KG1 (cell line): ENCODE measurements at places on chromosomes 12 and 14.

- DNase-seq: no peak
Observed at GRCh38 chr12:1773937-1774655, 46.3 kb upstream of the LRTM2 start.

DNA sequence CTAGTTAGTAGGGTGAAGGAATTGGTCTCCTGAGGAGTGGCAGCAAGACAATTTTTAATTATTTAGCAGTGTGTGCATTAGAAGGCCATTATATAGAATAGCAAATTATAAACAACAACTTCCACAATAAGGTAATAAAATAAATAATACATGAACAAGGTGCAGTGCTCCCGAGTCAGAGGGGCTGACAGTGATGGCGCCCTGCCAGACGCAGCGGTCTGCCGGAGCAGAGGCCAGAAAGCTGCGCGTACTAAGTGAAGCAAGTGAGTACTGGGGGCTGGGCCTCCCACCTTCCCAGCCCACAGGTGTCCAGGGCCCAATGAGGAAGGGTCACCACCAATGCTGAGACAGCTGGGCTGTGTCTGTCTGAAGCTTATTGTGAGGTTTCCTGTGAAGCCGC is 72.0 kb upstream of the VRK1 start:
- no peak for DNase-seq

- DNase-seq: no peak
Observed at GRCh38 chr12:97260786-97261185, 201.8 kb upstream of the RMST start.

DNA sequence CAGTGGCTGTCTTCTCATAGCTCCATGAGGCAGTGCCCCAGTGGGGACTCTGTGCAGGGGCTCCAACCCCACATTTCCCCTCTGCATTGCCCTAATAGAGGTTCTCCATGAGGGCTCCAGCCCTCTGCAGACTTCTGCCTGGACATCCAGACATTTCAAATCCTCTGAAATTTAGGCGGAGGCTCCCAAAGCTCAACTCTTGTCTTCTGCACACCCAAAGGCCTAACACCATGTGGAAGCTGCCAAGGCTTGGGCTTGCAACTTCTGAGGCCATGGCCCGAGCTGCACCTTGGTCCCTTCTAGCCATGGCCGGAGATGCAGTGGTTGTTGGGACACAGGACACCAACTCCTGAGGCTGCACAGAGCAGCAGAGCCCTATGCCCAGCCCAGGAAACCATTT is 20.5 kb upstream of the PPP2R5C start:
- DNase-seq: no peak

DNA sequence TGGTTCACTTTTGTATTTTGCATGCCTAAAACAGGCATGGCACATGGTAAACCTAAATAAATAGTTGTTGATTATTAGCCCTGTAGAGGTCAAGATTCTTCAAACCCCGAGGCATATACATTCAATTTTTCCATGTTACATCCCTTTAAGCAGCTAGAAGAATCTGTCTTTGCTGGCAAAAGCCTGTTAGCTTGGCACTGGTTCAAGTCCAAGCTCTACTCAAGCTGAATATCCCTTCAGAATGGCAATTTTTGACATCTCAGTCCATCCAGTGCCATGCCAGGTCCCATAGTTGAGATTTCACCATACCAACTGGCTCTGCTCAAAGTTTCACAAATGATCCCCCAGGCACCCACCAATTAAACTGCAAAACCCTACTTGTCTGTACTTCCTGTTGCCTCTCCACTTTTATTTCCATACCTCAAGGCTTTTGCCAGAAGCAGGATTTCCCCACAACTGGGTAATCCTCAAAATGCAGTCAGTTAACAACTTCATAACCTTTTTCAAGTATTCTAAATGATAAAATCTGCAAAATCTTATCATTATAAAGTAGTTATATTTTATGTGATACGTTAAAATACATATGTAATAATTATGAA is 9.0 kb upstream of the DCN start:
- DNase-seq: no peak

DNA sequence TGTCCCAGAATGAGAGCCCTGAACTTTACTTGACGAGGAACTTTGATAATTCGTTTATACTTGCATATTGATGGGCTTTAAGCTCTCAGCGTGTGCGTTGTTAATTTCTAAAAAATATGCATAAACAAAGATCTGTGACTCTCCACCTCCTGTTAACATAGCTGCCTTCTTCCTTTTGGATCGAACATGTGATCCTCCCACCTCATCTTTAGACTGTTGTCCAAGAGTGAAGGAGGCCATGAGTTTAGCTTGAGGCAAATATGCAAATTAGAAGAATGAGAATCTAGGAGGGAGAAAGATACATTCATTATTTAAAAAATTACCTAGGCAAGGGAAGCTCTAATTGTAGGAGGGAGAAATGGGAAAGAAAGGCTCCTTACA is 617 bp downstream of the TTC8 start:
- no peak for DNase-seq

DNA sequence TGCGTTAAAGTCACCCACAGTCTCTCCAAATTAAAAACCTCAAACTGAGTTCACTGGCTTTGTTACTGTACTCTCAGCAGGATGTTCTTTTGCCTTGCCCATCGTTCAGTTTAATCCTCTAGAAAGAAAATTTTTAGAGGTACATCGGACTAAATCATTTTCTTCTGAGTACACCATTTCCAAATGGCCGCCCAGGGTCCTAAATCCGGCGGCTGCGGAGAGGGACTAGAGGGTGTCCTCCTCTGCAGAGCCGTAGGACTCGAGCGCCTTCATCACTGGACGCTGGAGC is 1.4 kb downstream of the LIN7A start:
- no peak for DNase-seq

DNA sequence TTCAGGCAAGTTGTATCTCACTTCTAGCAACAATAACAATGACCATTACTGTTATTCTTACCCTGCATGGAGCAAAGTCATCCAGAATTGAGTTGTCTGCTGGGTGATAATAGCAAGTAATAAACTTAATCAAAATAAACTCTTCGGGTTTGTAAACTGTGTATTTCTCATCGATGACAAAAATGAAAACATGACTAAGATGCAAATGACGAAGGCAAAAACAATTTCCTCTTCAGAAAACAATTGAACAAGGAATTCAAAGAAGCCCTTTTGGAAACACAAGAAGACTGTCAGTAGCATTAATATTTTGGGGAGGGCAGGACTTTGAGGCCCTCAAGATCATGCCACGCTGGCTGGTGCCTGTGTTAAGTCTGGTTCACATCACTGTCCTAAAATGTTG is 232.0 kb downstream of the BTG1 start:
- no peak for DNase-seq

DNA sequence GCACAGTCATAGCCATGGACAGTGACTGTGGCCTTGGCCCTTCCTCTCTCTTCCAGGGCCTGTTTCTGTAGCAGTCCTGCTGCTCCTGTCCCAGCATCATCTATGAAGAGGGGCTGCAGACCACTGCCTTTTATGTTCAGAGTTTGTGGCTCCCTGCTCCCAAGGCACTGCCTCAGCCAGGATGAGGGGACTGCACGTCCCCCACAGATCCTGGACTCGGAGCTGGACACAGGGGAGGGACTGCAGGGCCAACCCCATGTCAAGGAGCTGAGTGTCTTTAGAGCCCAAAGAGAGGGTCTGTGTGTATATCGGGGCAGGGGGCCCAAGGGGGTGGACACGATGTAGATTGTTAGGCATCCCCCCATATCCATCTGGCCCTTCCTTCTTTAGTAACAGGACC is 60.6 kb upstream of the DIO3 start:
- DNase-seq: no peak

GRCh38 chr14:23442721-23443356 is 7.4 kb upstream of the MYH7 start:
- no peak for DNase-seq

- no peak for DNase-seq
Observed at GRCh38 chr14:58297412-58297761, 968 bp upstream of the ARID4A start.

GRCh38 chr12:26443309-26443708 is 247.9 kb downstream of the SSPN start:
- DNase-seq: no peak

GRCh38 chr14:67784244-67784823 is 32.1 kb downstream of the ZFYVE26 start:
- DNase-seq: no peak

DNA sequence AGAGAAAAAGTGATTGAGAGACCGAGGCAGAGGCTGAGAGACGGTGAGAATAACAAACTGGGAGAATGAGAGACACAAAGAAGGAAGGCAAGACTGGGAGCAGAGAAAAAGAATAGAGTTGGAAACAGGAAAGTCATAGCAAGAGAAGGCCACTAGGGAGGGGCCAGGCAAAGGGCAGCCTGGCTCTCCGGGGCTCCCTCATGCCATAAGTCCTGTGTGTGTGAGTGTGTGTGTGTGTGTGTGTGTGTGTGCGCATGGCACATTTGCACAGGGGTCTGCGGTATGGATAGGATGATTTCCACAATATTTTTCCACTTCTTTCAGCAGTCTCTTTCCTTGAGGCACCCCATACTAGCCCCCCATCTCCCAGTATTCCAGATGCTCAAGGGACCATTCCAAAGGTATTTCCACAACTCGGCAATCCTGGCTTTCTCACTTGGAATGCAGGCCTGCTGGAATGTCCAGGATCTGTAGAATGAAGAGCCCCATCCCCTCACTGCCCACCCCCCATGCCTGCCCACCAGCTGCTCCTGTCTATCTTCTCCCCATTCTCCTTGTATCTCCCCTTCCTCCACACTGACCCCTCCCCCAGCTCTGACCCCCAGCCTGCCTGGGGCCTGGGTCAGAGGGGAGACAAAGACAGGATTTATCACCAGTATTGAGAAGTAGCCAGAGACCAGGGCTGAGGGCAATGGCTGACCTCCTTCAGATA is 9.0 kb downstream of the GPR84 start:
- DNase-seq: no peak

- no peak for DNase-seq
Observed at GRCh38 chr12:110684312-110684836, 4.5 kb downstream of the HVCN1 start.

DNA sequence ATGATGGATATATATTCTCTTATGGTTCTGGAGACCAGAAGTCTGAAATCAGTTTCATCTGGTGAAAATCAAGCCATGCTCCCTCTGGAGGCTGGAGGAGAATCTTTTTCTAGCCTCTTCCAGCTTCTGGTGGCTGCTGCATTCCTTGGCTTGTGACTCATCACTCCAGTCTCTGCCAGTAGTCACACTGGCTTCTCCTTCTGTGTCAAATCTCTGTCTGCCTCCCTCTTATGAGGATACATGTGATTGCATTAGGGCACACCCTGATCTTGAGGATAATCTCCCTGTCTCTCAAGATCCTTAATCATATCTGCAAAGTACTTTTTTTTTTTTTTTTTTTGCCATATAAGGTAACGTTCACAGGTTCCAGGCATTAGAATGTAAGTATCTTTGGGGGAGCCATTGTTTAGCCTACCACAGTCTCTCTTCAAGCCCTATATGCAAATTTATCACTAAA is 17.7 kb downstream of the DNAL1 start:
- DNase-seq: no peak

GRCh38 chr12:132952371-132953162 is 3.5 kb downstream of the ZNF605 start:
- no peak for DNase-seq

DNA sequence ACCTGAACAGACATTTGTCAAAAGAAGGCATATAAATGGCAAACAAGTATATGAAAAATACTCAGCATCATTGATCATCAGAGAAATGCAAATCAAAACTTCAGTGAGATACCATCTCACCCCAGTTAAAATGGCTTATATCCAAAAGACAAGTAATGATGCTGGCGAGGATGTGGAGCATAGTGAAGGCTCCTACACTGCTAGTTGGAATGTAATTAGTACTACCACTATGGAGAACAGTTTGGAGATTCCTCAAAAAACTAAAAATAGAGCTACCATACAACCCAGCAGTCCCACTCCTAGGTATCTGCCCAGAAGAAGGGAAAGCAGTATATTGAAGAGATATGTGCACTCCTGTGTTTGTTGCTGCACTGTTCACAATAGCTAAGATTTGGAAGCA is 146.1 kb downstream of the TGFB3 start:
- no peak for DNase-seq

- no peak for DNase-seq
Observed at GRCh38 chr12:75568393-75568792, 57.0 kb upstream of the KRR1 start.

DNA sequence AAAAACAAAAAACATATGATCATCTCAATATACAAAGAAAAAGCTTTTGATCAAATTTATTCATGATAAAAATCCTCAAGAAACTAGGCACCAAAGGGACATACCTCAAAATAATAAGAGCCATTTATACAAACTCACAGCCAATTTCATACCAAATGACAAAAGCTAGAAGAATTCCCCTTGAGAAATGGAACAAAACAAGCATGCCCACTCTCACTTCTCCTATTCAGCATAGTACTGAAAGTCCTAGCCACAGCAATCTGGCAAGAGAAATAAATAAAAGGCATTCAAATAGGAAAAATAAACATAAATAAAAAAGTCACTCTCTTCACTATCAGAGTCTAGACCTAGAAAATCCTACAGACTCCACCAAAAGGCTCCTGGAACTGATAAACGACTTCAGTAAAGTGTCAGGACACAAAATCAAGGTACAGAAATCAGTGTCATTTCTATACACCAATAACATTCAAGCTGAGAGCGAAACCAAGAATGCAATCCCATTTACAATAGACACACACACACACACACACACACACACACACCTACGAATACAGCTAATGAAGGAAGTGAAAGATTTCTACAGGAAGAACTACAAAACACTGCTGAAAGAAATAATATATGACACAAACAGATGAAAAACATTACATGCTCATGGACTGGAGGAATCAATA is 1486.2 kb upstream of the SEL1L start:
- DNase-seq: no peak

DNA sequence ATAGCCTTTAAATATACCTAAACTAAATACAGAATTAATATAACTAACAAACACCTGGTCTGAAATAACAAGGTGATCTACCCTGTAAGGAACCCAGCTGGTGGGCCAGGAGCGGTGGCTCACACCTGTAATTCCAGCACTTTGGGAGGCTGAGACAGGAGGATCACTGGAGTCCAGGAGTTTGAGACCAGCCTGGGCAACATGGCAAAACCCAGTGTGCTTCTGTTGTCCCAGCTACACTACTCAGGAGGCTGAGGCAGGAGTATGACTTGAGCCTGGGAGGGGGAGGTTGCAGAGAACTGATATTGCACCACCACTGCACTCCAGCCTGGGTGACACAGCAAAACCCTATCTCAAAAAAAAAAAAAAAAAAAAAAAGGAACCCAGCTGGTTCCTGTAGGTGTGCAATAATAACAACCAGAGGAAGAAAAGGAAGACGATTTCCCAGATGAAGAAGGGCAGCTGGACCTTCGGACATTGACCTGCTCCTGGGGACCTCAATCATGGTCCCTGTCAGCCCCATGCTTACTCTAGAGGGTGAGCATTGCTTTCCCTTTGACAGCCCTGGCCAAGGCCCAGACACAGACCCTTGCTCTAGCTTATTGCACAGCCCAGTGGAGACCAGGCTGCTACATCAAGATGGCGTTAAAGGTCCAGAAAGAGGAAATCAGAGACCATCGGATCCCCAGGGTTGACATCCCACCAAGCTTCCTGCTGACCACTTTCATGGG is 5.4 kb downstream of the FOS start:
- no peak for DNase-seq
